ENCODE measurements at places on chromosomes 2 and 18. TPM values are rescaled to one million over a fixed set of nuclear protein-coding genes. Genes with fewer than 3 reads are reported as not detected.

Gene ANAPC1
- total RNA-seq: 75.1 TPM

Gene INHA
- 1.2 TPM for total RNA-seq

GRCh38 chr2:27587025-27587424 is 4.2 kb downstream of the ZNF512 start:
- H3K27ac ChIP-seq: no peak overlapping the region
- peaks cover 3% of the 10 kb centered on the region for H3K4me1 ChIP-seq
- no peaks in the 10 kb centered on the region for H3K27me3 ChIP-seq
- no peak overlapping the region for H3K4me3 ChIP-seq
- no peak for DNase-seq
- H3K36me3 ChIP-seq: peaks cover 7% of the 10 kb centered on the region

DNA sequence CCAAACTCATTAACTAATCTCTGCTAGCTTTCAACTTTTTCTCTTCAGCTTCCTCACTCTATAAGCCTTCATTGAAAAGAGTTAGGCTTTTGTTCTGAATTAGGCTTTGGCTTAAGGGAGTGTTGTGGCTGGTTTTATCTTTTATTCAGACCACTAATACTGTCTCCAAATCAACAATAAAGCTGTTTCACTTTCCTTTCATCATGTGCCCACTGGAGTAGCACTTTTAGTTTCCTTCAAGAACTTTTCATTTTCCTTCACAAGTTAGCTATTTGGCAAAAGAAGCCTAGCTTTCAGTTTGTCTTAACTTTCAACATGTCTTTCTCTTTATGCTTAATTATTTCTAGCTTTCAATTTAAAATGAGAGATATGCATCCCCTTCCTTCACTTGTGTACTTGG is 271.7 kb upstream of the FSIP2 start:
- no peaks in the 10 kb centered on the region for H3K36me3 ChIP-seq
- DNase-seq: no peak
- H3K27me3 ChIP-seq: no peaks in the 10 kb centered on the region
- H3K27ac ChIP-seq: no peak overlapping the region
- H3K4me3 ChIP-seq: no peak overlapping the region
- H3K4me1 ChIP-seq: no peaks in the 10 kb centered on the region

GRCh38 chr2:73984922-73985307 is 205 bp downstream of the TET3 start:
- H3K4me1 ChIP-seq: peaks cover 62% of the 10 kb centered on the region
- DNase-seq: no peak
- H3K36me3 ChIP-seq: no peaks in the 10 kb centered on the region
- H3K27me3 ChIP-seq: no peaks in the 10 kb centered on the region
- H3K4me3 ChIP-seq: peak overlapping the region; percentile 60

Data from Panc1 (cell line).